Naive B cell (primary cell): ENCODE measurements at places on chromosomes 13 and 19.

DNA sequence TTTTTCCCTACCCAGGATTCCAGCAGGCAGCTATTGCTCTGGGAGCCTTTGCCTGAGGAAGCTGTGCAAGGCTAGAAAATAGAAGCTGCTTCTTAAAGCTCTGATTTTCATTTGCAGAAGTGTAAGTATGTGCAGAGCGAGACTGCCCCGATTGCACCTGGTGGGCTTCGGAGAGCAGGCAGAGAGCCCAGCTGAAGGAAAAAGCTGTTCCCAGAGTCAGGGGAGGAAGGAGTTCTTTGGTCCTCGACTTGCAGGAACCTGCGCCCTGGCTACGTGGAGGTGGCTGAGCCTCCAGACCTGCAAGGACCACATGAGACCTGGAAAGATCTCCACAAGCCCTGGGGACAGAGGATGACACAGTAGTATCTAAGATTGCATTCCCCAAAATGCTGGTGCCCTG, 235.0 kb upstream of the ARGLU1 start:
- no peak for DNase-seq

DNA sequence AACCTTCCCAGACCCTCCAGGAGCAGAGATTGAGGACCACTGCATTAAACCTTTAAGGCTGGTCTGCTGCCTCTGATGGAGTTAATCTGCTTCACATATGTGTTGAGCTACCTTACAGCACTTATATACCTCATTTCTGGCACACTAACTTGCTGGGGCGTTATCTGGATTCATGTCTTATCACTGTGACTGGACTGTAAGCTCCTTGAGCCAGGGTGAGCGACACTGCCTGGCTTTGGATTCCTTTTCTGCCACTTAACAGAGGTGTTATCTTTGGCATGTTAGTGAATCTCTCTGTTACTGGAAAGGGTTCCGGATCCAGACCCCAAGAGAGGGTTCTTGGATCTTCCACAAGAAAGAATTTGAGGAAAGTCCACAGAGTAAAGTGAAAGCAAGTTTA, 69.8 kb upstream of the RGCC start:
- DNase-seq: no peak

GRCh38 chr13:70363991-70364390, 255.7 kb upstream of the KLHL1 start:
- DNase-seq: no peak

- no peak for DNase-seq
These were observed 11.7 kb upstream of the KPTN start for GRCh38 chr19:47495478-47496372.

GRCh38 chr19:29724746-29725145, 9.7 kb upstream of the C19orf12 start:
- no peak for DNase-seq

GRCh38 chr19:54137699-54138488, at the start of gene CNOT3:
Gene CNOT3 (plus strand): TSS chr19:54137762. CDS start chr19:54142979, 5,217 bp downstream.
- DNase-seq: peak; percentile 20

DNA sequence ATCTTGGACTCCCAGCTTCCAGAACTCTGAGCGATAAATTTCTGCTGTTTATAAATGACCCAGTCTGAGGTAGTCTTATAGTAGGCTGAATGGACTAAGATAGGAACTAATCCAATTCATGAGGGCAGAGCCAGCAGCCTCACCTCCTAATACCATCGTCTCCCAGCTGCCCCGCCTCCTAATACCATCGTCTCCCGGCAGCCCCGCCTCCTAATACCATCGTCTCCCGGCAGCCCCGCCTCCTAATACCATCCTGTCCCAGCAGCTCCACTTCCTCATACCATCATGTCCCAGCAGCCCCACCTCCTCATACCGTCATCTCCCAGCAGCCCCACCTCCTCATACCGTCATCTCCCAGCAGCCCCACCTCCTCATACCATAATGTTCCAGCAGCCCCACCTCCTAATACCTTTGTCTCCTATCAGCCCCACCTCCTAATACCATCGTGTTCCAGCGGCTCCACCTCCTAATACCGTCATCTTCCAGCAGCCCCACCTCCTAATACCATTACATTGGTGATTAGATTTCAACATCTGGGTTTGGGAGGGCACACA, 2.4 kb upstream of the ARGLU1 start:
- DNase-seq: peak; percentile 52

GRCh38 chr19:27868007-27868406, 1344.9 kb downstream of the UQCRFS1 start:
- DNase-seq: no peak

DNA sequence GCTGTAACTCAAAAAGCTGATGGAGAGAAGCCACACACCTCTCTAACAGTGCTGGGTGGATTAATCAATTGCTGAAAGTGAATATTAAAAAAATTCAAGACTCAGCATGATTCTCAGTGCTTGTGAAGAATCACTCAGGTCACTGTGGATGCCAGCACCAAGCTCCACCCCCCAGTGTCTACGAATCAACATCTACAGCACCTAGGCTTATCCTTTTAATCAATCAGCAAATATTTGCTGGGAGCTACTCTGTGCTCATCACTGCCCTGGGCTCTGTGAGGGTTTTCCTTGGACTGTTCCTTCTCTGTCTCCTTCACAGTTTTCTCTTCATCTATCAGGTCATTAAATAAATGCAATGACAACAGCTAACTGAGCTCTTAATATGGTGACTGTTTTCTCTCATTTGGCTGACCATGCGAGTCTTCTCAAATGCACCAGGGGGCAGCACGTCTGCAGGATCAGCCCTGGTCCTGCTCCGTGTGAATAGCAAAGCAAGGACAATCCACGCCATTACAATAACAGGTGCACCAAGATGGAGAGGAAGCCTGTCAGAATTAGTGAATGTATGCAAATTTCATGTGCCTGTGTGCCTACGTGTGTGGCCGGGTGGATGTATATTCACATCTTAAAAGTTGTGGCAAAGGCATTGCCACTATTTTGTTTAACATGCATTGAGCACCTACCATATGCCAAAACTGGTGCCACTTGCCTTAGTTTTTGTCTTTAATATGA, 14.6 kb upstream of the C13orf42 start:
- DNase-seq: peak; percentile 46
